ENCODE measurements at places on chromosomes 5 and 9.

- no peak for DNase-seq
These were observed 262.9 kb downstream of the AGTPBP1 start for GRCh38 chr9:85478847-85479246.

DNA sequence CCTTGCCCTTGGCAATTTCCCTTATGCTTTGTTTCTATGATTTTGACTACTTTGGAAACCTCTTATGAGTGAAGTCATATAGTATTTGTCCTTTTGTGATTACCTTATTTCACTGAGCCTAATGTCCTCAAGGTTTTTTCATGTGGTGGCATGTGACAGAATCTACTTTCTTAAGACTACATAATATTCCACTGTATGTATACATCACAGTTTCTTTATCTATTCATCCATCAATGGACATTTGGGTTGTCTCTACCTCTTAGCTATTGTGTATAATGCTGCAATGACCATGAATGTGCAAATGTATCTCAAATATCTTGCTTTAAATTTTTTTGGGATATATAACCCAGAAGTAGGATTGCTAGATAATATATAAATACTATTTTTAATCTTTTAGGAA is 96.4 kb upstream of the ALDH1A1 start:
- DNase-seq = no peak

GRCh38 chr5:88393042-88393441 is 124.4 kb upstream of the TMEM161B start:
- no peak for DNase-seq

GRCh38 chr5:118439831-118440230 is 548.5 kb downstream of the DTWD2 start:
- DNase-seq = no peak

GRCh38 chr9:79617395-79617794 is 45.6 kb downstream of the TLE4 start:
- no peak for DNase-seq

DNA sequence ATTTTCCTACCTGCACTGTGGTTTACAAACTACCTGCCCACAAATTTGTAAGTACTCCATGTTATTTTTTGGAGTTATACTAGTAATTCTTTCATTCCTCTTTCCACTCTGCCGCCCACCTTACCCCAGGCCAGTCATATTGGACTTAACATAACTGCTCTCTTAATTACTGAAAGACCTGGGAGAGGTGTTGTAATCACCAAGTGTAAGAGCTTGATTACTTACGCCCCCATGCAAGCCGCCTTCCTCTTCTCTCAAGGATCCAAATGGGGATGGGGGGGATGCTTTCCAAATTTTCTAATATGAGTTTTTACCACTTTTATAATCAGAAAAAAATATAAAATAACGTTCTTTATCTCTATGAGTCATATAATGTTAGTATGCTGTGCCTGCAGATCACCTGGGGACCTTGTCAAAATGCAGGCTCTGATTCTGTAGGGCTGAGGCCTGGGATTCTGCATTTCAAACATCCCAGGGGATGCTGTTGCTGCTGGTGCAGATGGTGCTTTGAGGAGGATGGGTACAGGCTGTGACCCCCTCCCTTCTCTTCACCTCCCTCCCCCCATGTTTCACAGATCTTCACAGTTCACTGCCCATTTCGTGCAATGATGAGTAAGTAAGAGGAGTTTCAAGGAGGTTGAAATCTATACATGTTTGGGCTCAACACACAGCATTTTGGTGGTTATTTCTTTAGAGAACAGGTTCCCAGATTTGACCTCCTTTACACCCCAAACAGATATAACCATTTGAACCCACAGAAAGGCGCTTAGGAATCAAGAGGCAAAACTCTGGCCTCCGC is 87.3 kb downstream of the SEC61B start:
- DNase-seq = no peak

- DNase-seq = no peak
These were observed 86.8 kb downstream of the MELK start for GRCh38 chr9:36659500-36659899.

GRCh38 chr5:61600123-61600444 is 268.0 kb downstream of the ZSWIM6 start:
- no peak for DNase-seq

DNA sequence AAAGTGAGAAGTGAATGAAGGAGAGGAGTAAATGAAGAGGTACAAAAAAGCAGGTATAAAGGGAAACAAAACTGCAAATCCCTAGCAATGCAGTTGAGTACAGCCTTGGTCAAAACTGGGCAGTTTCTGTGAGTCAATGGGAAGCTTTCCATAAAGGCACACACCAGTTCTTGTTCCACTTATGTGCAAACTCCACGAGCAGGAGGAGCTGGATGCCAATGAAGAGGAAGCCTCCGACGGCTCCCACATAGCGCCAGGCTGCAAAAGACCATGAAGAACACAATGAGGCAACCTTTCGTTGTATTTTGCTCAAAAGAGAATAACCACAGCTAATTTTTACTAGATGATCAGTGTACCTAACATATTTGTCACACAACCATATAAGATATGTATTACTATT is 81.1 kb downstream of the SERINC5 start:
- DNase-seq = no peak

- no peak for DNase-seq
These were observed 824 bp downstream of the MXD3 start for GRCh38 chr5:177310757-177311391.

DNA sequence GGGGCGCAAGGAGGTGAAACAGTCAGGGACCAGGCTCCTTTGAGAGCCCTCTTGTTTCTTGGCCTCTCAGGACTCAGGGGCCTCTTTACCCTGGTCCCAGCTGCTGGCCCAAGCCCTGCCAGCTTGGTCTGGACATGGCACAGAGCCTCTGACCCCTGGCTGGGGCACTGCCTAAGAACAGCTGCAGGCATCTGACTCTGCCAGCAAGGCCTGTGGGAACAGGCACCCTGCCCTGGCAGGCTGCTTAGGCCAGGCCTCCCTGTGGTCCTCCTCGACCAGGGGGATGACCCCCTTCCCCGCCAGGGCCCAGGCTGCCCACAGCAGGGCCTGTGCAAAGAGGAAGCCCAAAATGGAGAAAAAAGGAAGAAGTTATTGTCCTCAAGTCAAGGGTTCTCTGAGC is 25.5 kb downstream of the OLFML2A start:
- no peak for DNase-seq

DNA sequence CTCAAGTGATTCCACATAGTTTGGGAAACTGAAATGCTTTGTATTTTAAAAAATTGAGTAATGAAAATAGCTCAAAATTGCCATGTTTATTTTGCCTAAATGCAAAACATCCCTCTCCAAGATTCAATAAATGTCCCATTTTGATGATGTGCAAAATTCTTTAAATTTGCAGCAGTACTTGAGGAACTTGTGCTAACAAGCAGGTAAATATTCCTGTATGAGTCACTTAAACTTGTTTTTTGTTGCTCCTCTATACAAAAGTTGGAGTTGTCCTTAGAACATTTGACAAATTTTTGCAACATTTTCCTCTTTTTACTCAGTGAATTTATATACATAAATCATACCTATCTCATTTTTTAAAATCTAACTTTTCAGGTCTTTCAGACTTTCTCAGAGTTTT is 280.2 kb downstream of the CDH12 start:
- no peak for DNase-seq
